ENCODE measurements at places on chromosomes 2 and 18.

- DNase-seq: no peak
Measured at GRCh38 chr2:205280596-205281236, 401.6 kb upstream of the NRP2 start.

GRCh38 chr18:12751891-12752290 is 49.0 kb downstream of the PSMG2 start:
- DNase-seq: no peak

DNA sequence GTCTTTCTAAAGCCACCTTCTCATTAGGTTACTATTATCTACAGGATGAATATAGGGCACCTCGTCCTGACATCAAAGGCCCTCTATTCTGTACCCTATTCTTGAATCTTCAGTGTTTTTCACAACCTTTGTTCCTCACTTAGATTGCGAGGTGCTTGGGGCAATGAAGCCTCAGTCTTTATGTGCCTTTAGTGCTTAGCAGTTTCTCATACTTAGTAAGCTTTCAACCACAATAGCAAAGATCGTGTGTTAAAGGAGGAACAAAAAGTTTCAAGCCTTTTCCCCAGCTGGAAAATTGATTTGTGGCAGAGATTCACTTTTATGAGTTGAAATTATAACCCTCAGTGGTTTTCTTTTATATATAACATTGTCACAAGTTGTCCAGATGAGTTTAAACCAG is 226.9 kb downstream of the MYO3B start:
- DNase-seq: no peak

- DNase-seq: no peak
Measured at GRCh38 chr2:219081701-219082331, 21.1 kb upstream of the IHH start.

DNA sequence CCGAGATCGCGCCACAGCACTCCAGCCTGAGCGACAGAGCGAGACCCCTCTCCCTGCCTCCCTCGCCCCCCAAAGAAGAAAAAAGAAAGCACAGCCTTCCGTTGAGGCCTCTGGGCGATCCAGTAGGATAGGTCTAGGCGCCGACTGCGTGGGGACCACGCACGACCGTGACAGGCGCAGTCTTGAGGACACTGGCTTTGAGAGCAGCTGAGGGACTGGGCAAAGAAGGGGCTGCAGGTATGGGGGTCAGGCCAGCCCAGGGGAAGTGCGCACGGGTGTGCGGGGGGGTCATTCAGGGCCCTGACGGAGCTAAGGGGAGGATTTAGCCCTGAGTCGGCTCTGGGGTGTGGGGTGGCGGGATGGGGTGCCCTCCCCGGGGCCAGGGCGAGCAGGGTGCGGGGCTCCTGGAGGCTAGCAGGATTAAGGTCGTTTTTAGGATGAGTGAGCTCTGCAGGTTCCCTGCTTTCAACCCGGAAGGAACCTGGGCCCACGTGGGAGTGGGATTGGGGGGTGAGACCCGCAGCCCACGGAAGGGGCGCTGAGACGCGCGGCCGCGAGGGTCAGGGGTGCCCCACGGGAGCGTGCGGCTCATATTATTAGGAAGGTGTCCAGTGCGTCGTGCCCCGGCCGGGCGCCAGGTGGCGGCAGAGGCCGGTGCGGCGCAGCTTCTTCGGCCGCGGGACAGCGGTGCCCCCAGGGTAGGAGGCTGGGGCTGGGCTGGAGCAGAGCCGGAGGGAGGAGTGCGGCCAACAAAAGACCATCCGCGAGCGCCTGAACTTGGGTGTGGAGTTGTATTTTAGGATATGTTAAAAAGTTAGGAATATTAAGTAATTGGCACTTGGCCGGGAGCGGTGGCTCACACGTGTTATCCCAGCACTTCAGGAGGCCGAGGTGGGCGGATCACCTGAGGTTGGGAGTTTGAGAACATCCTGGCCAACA is 20.5 kb upstream of the ZNF236 start:
- DNase-seq: peak; percentile 80

DNA sequence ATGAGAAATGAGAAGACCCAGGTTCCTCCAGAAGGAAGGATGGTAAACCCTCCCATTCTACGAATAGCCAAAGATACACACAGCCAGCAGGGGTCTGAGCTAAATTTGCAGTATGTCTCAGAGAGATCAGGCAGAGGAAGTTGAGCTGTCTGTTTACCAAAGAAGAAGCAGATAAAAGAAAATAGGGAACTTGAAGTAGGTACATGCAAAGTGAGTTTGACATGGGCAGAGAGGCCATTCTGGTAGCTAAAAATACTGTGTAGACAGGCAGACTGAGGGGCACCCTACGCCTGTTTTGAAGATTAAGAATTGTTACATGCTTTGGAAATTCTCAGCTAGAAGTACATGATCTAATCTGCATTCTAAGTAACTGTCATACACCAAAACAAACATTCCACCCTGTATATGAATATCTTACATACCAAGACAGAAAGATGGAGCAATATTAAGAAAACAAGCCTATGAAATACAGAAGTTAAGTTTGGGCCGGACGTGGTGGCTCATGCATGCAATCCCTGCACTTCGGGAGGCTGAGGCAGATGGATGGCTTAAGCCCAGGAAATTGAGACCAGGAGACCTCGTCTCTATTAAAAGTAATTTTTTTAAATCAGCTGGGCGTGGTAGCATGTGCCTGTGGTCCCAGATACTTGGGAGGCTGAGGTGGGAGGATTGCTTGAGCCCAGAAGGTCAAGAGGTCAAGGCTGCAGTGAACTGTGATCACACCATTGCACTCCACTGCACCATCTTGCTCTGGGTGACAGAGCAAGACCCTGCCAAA is 157.9 kb downstream of the ANKRD44 start:
- DNase-seq: no peak

DNA sequence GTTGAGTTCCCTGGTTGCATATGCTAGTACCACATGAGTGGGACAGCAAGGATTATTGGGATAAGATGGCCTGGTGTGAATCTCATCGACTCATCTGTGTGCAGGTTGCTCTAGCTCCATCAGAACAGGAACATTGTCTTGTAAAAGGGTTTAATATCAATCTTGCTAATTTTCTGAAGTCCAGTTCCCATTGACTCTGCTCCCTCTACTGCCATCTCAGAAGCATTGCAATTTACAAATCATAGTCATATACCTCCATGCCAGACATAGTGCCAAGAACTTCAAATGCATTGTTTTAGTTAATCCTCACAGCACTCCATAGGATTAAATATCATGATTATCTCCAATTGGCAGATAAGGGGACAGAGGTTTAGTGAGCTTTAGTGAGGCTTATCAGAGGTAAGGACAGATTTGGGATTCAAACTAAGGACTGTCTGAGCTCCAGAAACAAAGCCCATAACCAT is 4.8 kb upstream of the STAT4 start:
- DNase-seq: no peak

GRCh38 chr2:212282671-212283261 is 255.8 kb downstream of the ERBB4 start:
- DNase-seq: no peak

DNA sequence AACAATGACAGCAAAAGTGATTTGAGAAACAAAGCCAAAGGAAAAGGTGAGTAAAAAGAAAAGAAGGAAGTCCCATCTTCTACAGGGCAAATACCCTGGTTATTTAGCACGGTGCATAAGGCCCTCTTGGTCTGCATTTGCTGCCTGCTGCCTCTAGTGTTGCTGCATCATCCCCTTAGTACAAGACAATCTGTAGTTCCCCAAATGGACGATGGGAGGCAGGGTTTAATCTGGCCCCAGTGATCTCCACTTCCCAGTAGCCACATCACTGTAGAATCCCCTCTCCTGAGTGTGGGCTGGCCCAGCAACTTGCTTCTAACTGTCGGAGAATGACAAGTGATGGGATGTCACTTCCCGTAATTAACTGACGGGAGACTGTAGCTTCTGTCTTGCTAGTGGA is 85.1 kb downstream of the CTAGE1 start:
- DNase-seq: no peak

- peak; percentile 81 for DNase-seq
Measured at GRCh38 chr2:28452534-28453081, 43.3 kb upstream of the PLB1 start.

- no peak for DNase-seq
Measured at GRCh38 chr2:230849633-230850357, 14.9 kb upstream of the ITM2C start.

- DNase-seq: no peak
Measured at GRCh38 chr2:138271467-138271866, 230.1 kb upstream of the SPOPL start.

DNA sequence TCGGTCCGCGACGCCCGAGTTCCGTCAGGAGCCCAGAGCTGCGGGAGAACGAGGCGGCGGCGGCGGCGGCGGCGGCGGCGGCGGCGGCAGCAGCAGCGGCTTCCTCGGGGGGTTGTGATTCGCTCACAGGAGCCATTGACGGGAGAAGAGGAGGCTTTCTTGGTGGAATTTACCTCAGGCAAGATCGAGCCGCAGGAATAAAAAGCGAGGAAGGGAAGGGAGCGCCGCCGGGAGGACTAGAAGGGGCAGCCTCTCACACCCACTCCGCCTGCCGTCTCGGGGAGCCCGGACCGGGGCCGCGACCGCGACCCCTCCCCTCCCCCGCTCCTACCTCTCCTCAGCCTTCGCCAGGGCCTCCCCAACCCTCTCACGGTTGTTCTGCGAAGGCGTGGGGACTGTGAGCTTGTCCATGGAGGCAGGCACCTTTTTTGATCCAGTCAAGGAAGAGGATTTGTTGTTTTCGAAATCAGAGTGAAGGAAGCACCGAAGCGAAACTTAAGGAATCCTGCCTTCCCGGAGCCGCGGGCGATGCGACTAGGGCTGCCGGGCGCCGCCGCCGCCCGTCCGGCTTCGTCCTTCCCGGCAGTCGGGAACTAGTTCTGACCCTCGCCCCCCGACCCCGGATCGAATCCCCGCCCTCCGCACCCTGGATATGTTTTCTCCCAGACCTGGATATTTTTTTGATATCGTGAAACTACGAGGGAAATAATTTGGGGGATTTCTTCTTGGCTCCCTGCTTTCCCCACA is 506 bp downstream of the BMPR2 start:
- peak; percentile 75 for DNase-seq

DNA sequence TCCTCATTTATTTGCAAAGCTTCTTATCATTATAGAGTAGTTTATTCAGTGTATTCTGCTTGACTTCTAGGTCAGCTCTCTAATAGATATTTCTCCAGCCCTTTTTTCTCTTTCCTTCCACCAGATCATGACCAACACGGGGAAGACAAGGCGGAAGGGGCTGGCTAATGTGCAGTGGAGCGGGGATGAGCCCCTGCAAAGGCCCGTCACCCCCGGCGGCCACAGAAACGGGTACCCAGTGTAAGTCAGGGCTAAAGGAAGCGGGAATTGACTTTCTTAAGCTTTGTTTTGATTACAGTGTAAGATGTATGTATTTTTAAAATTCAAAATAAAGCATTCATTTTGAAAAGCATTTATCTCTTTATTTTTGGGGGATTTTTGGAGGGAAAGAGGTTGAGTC is 50.7 kb upstream of the B3GNT7 start:
- no peak for DNase-seq

- no peak for DNase-seq
Measured at GRCh38 chr2:164512871-164513270, 108.4 kb downstream of the GRB14 start.

GRCh38 chr2:146927080-146927711 is 917.6 kb upstream of the ACVR2A start:
- peak; percentile 81 for DNase-seq

GRCh38 chr18:8011906-8012305 is 444.8 kb downstream of the PTPRM start:
- DNase-seq: no peak

DNA sequence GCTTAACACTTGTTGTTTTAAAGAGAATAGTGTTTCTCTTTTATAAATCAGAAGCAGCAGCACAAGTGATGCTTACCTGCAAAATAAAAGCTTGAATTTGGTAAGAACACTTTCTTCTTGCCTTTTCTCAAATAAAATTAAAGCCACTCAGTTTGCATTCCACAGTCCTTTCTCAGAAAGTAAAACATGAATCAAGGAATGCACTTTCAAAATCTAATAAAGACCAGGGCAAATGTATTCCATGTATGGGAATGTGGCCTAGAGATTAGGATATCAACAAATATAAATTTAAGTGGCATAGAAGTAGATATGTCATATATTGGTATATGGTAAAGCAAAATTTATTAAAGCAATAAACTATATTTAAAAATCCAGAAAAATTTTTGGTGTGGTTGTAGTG is 352.8 kb downstream of the THSD7B start:
- DNase-seq: no peak

DNA sequence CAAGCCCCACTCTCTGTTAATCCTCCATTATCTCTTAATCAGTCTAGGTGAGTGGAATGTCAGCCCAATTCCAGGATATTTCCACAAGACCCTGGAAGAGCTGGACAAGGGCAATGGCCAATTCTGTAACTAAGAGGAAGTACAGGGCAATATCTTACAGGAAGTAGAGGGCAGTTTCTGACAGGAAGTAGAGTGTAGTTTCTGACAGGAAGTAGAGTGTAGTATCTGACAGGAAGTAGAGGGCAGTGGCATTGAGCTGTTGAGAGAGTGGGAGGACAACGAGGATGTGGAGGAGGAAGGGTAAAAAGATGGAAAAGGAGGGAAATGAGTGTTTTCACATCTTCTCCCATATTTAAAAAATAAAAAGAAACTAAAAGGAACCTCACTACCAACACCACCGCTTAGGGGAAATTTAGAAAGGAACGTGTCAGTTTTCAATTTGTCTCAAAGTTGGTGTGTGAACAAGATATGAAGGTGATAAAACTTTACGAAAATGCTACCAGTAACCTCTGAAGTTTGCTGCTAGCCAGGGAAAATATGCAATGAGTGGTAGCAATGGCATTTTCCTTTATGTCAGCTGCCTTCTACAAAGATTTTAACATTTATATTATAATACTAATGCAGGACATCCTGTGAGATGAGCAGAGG is 430.9 kb upstream of the HNRNPA3 start:
- no peak for DNase-seq

- no peak for DNase-seq
Measured at GRCh38 chr18:73258375-73259087, 390.7 kb upstream of the NETO1 start.

DNA sequence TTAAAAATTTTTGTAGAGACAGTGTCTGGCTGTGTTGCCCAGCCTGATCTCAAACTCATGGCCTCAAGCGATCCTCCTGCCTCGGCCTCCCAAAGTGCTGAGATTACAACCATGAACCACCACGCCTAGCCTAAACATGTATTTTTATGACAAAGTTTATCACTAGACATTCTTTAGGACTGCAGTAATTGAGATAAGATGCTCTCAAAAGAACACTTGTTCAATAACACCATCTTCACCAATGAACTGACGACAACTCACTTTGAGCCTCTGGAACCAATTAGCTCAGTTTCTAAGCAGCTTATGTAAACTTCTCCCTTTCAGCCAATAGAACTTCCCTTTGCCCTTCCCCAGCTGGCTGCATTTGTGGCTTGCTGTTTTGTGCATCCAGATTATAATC is 15.3 kb upstream of the PPP4R1 start:
- DNase-seq: no peak

- DNase-seq: no peak
Measured at GRCh38 chr2:162258686-162259085, 15.4 kb upstream of the FAP start.

- no peak for DNase-seq
Measured at GRCh38 chr2:158052761-158053160, 48.9 kb upstream of the UPP2 start.

DNA sequence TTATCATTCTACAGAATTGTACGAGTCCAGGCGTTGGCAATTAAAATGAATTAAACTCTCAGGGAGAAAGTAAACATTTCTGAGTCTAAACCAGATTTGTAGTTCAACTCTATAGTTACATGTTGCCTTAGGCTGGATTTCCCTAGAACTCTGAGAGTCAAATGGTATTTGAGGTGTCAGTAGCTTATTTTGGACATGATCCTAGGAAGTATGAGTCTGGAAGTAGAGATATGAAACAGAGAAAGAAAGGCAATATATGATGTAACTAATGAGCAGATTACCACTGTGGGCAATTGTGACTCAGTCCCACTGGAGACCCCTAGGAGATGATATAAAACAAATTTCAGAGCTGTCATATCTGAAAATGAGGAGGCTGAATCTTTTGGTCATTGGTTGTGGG is 199.1 kb upstream of the UBE2E3 start:
- no peak for DNase-seq
